ENCODE measurements at places on chromosomes 3 and 15. TPM values are rescaled to one million over a fixed set of nuclear protein-coding genes. Genes with fewer than 3 reads are reported as not detected.

Gene ATP13A5
- not detected for polyA plus RNA-seq

Gene CHRD
- polyA plus RNA-seq, result 12.4 TPM

Gene ECE2
- not detected for polyA plus RNA-seq

Gene ZNF774
- 4.6 TPM for polyA plus RNA-seq

Gene MNS1
- 25.2 TPM for polyA plus RNA-seq

Gene OR5K2
- 0.39 TPM for polyA plus RNA-seq

Gene PARP15
- 1.1 TPM for polyA plus RNA-seq

Gene DHFR2
- polyA plus RNA-seq, result 11.4 TPM

DNA sequence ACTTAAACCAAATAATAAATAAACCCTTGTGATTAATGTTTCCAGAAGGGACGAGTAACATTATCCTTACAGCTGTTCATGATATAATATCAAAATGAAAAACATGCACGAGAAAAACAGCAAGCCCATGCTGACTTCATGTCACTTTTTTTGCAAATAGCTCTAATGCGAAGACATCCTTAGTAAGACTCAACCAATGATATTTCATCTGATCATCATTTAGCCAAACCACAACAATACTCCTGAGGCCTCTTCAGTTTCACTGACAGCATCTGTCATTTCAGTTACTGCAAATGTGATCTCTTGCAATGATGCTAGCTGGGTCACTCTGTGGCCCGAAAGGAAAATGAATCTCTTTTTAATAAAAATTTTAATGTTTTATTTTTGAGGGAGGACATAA lies 74.0 kb downstream of the POLR2M start:
- DNase-seq, result no peak

DNA sequence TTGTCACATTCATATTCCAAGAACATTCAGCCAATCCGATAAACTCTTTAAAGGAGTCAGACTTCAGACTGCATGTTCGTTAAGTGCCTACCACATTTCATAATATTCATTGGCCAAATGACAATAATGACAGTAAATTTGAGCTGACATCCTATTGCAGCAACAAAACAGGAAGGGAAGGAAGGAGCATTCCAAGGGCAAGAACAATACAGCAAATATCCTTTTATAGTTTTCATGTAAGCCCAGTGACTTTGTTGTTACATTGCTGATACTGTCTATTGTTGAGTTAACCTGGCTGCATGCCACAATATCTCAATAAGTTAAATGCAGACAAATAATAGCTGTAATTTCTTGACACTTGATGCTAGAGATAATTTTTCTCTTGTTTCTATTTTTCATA lies 16.4 kb upstream of the CBLB start:
- no peak for DNase-seq

- DNase-seq, result no peak
These were observed 790 bp downstream of the LAMP3 start for GRCh38 chr3:183161552-183162336.

DNA sequence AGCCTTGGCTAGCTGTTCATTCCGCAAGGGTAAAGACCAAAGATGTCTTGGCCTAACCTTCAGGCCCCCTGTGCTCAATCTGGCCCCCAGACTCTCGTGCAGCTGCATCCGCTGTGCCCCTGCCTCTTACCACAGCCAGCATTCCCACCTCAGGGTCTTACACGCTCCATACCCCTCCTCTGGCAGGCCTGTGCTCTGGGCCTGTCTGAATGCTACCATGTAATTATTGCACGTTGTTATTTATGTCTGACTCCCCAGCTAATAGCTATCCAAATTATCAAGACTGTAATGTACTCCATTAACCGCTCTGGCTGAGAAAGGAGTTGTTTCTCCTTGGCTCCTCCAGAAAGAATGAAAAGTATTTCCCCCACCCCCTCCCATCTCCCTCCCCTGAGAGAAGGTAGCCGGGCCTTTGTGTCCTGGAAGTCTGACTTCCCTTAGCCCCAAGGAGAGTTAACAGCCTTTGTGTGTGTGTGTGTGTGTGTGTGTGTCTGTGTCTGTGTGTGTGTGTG lies 54.5 kb upstream of the UBE2E1 start:
- no peak for DNase-seq

- DNase-seq, result no peak
These were observed 29.0 kb downstream of the PTH1R start for GRCh38 chr3:46906471-46907058.

- DNase-seq, result no peak
These were observed 46.0 kb downstream of the RAB11A start for GRCh38 chr15:65914981-65915925.

- DNase-seq, result no peak
These were observed 33.9 kb upstream of the LCTL start for GRCh38 chr15:66599536-66600239.

DNA sequence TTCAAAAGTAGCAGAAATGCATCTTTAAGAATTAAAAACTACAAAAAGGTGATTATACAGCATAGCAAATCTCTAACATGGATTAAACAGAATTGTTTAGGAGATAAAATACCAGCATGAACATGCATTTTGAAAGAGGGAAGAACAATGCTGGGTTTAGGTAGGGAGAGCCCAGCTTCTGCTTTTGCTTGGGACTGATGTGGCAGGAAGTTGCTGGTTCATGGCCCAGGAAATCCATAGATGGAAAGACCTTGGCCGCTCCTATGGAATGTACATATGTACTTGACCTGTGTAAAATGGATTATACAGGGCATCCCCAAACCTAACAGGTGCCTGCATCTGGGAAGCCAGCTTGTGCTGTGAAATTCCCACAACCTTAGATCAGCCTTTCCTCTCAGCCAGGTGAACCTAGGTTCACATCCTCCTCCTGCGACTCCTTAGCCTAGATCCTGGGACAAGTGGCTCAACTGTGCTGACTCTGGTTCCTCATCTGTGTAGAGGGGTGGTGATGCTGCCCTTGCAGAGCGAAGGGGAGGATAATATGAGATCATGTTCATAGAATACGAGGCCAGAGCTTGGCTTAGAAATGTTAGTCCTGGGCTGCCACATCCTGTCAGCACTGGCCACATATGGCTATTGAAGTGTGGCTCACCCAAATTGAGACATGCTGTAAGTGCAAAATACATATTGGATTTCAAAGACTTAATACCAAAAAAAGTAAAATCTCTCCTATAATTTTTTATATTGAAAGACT lies 47.0 kb upstream of the PLXNA1 start:
- no peak for DNase-seq

GRCh38 chr3:194399874-194400411 lies 877 bp upstream of the GP5 start:
- DNase-seq, result no peak

DNA sequence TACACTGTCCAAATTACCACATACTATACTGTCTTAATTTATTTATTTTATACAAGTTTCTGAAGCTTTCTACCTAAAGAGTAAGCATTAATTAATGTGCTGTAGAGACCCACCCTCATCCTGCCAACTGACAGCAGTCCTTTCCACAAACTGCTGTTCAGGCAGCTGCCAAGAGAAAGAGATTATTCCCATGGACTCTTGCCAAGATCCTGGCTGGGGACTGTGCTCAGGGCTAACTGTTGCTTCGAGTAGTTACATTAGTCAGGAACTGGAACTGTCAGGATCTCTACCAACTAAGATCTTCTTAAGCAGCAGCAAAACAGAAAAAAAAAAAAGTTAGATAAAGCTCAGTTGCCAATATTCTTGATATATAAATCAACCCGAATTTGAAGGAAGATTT lies 398.8 kb downstream of the MECOM start:
- no peak for DNase-seq

GRCh38 chr15:92305343-92305742 lies 88.3 kb upstream of the ST8SIA2 start:
- DNase-seq, result no peak

DNA sequence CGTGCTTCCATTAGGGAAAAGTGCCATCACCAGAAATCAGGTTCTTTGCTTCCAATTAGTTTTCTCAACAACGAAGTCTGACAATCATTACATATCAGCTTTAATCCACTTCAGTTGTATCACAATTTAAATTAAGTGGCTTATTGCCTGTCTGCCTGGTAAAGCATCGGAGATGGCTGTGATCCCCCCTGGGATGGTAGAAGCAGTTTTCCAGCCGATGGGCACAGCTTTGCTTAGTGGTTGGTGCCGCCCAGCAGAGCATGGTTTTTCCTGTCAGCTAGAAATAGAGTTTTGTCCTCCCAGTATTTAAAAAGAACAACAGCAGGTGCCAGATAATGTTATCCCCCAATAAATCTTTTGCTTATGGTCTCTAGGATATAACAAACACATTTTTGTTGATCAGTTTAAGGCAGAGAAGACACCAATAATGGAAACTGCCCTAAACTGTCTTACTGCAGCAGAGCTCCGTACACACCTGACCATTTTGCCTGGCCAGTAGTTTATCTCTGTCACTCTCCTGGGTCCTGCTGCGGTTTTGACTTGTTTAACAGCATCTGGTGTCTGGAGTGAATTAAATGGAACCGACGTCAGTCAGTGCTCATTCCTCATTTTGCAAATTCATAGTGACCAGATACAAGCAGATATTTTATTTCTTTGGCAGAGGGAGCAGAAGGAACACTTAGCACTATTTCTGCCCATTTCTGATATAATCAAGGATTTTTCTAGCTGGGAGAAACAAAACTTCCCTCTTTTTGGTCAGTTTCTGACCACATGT lies 79.1 kb downstream of the SLC49A4 start:
- DNase-seq, result no peak

GRCh38 chr3:73448761-73449301 lies 175.9 kb downstream of the PDZRN3 start:
- DNase-seq, result no peak

GRCh38 chr15:72368899-72369298 lies 6.9 kb downstream of the HEXA start:
- no peak for DNase-seq

DNA sequence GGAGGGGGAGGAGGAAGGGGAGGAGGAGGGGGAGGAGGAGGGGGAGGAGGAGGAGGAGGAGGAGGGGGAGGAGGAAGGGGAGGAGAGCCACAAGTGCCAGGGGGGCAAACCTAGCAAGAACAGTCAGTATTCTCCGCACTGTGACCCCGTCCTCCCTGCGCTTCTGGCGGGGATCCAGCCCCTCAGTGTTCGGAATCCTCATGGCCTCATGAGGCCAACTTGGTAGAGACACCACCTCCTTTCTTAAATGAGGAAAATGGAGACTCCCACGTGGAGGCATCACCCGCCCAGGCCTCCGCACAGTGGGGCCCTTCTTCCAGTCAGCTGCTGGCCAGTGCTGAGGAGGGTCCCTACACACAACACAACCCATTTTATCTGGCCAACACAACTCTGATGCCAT lies 163.4 kb downstream of the XXYLT1 start:
- no peak for DNase-seq
